ENCODE measurements at places on chromosomes 11 and 22. TPM values are rescaled to one million over a fixed set of nuclear protein-coding genes. Genes with fewer than 3 reads are reported as not detected.

Gene SAAL1
- 27.0 TPM for total RNA-seq

Gene APOA4
- total RNA-seq: 0.25 TPM

Gene FBLN1
- total RNA-seq: 197 TPM

Gene SMPD1
- total RNA-seq: 9.4 TPM

Gene PRRG4
- total RNA-seq: 2.9 TPM

Gene APOL4
- not detected for total RNA-seq

- no peak for DNase-seq
- H3K36me3 ChIP-seq: no peaks in the 10 kb centered on the region
- H3K4me1 ChIP-seq: no peaks in the 10 kb centered on the region
- no peak overlapping the region for H3K27ac ChIP-seq
- no peak overlapping the region for H3K4me3 ChIP-seq
Observed at GRCh38 chr22:47623763-47624148, 861.3 kb downstream of the TBC1D22A start.

- peak within 1 kb of the TSS; percentile 94 for H3K4me3 ChIP-seq
- DNase-seq: peak; percentile 93
- H3K27me3 ChIP-seq: no peaks in the 10 kb centered on the region
- H3K36me3 ChIP-seq: no peaks in the 10 kb centered on the region
- peak within 1 kb of the TSS; percentile 81 for H3K27ac ChIP-seq
- H3K4me1 ChIP-seq: no peaks in the 10 kb centered on the region
Observed at GRCh38 chr11:95923728-95924413, at the start of gene MTMR2. TSS of gene MTMR2 (minus strand) at chr11:95924107. CDS start at chr11:95923954, 153 bp downstream.

DNA sequence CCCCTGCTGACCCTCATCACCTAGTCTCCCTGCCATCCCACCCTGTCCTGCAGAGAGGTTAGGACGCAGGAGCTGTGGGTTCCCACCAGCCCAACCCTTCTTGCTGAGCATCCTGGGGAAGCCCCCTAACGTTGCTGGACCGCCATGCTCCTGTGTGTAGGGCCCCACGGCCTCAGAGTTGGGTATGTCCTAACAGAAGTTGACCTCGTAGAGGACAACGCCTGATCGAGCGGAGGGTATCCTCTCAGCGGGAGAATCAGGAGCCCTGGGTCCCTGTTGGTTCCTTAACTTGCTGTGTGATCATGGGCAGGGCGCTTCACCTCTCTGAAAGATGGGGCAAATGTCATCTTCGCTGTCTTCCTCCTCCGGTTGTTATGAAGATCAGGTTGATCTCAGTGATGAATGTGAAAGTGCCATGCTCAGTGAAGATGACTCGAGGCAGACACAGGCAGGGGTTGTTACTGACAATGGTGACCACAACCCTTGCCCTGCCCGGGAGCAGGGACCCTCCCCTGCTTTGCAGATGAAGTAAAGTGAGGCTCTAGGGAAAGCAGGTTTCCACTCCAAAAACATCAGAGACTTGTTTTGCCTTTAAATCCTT, 19.3 kb upstream of the CD5 start:
- H3K27ac ChIP-seq: no peak overlapping the region
- H3K27me3 ChIP-seq: no peaks in the 10 kb centered on the region
- DNase-seq: no peak
- no peak overlapping the region for H3K4me3 ChIP-seq
- no peaks in the 10 kb centered on the region for H3K36me3 ChIP-seq

GRCh38 chr11:69609351-69609750, 31.6 kb upstream of the CCND1 start:
- DNase-seq: peak; percentile 18
- no peaks in the 10 kb centered on the region for H3K27me3 ChIP-seq
- no peak overlapping the region for H3K4me3 ChIP-seq
- H3K27ac ChIP-seq: no peak overlapping the region
- no peaks in the 10 kb centered on the region for H3K36me3 ChIP-seq
- no peaks in the 10 kb centered on the region for H3K4me1 ChIP-seq

DNA sequence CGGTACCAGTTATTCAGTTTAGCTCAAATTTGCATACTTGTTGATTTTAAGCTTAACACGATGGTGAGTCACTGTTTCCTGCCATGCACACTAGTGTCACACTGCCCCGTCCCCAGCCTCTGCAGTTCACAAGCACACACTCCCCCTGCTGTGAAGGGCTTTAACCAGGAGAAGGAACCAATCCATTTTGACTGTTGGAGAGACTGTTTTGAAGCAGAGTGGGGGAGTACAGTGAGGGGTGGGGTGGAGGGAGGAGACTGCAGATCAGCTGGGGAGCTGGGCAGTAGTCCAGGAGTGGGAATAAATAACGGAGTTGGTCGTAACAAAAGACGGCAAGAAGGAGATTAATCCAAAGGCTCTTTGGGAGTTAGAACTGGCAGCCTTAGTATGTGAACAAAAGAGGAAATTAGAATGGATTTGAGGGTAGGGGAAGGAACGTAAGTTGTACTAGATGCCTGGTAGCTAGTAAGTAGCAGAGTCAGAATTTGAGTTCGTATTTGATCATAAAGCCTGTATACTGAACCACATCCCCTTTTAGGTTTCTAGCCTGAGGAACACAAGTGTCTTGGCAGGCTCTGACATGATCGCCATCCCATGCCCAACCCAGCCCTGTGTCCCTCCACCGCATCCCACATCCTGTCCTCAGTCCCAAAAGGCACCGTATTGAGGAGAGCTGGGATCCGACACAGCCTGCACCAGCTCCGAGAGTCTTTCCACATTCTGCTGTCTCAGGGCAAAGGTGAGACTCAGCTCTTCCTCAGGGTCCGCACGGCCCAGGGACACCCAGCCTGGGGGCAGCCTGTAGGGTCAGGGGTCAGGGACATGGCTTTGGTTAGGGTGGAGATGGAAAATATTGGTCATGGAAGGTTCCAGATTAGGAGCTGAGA, 862 bp downstream of the TPP1 start:
- H3K27ac ChIP-seq: no peak overlapping the region
- H3K4me1 ChIP-seq: peaks cover 7% of the 10 kb centered on the region
- H3K4me3 ChIP-seq: peak overlapping the region; percentile 97
- H3K27me3 ChIP-seq: no peaks in the 10 kb centered on the region
- peaks cover 19% of the 10 kb centered on the region for H3K36me3 ChIP-seq

DNA sequence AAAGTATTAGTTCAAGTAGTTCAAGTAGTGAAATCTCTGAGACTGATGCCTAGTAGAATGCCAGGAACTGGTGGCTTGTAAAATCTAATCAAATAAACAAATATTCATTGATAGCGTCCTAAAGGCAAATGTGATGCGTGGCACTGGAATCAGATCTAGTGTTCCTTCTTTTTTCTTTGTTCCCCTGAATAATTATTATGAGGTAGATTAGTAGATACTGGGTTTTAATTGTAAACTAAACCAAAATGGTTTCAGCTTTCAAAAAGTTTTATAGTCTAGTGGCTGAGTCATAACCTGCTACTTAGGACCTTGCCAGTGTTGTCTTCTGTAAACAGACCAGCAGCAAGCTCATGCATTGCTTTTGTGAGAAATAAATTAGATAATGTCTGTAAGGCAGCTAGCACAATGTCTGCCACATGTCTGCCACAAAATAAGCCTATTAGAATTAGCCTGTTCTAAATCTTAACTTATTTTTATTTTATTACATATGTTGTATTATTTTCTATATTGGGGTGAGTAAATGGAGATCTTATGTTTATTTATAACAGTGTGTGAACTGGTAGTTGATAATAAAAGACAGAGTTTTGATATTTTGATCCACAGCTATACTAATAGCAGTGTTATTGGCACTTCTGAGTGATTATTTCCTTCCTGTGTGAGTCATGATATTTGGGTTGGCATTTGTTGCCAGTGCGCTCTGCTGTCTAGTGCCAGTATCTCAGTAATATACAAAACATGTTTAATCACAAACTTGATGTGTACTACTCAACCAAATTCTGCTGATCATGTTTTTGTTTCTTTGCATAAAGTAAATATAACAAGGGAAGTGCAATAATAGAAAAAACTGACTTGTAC, 135.7 kb downstream of the TMEM135 start:
- no peak for DNase-seq
- H3K4me3 ChIP-seq: no peak overlapping the region

DNA sequence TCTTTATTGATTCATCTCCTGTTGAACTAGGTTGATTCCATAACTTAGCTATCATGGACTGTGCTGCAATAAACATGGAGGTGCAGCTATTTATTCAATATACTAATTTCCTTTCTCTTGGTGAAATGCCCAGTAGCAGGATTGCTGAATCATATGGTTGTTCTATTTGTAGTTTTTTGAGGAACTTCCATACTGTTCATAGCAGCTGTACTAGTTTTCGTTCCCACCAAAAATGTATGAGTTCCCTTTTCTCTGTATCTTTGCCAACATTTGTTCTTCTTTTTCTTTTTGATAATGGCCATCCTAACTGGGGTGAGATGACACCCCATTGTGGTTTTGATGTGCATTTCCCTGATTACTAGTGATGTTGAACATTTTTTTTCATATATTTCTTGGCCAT, 87.2 kb upstream of the NAV2 start:
- H3K4me1 ChIP-seq: no peaks in the 10 kb centered on the region
- H3K4me3 ChIP-seq: no peak overlapping the region
- no peaks in the 10 kb centered on the region for H3K36me3 ChIP-seq

DNA sequence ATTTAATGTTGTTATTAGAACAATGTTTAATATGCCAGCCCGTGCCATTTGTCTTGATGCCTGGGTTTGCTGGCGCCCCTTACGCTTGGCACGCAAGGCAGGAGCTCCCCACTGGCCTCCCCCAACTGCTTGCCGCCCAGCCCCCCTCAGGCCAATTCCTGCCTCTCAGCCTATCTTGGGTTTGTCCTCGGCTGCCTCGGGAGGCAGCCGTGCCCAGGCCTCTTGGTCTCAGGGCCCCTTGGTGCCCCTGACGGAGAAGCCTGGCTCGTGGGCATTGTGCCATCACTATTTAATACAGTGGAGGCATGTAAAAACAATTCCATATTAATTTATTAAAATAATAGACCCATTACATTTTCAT, 119.8 kb downstream of the KCNQ1OT1 start:
- no peak overlapping the region for H3K27ac ChIP-seq
- no peak overlapping the region for H3K4me3 ChIP-seq
- H3K4me1 ChIP-seq: peaks cover 7% of the 10 kb centered on the region
- H3K27me3 ChIP-seq: peaks cover 12% of the 10 kb centered on the region
- peak; percentile 41 for DNase-seq

GRCh38 chr22:48941903-48942575, 885.6 kb downstream of the BRD1 start:
- H3K4me3 ChIP-seq: no peak overlapping the region
- DNase-seq: peak; percentile 21
- no peak overlapping the region for H3K27ac ChIP-seq
- no peaks in the 10 kb centered on the region for H3K27me3 ChIP-seq
- no peaks in the 10 kb centered on the region for H3K4me1 ChIP-seq
- H3K36me3 ChIP-seq: no peaks in the 10 kb centered on the region

DNA sequence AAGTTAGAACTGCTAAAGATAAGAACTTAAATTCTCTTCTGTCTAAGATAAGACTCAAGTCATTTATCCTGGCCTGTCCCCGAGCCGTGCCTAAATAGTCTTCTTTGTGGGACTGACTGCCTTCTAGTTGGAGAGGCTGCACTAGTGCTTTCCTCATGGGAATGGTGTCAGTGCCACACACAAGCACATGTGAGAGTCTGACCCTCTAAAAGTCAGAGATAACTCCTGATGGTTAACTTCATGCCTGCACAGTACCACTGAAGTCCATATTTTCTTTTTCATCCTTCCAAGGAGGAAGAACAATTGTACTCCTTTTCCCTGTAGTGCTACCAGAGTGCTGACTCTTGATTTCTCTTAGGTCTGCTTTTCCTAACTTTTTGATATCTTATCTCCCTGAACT, 309.7 kb downstream of the TMEM135 start:
- no peak overlapping the region for H3K27ac ChIP-seq
- no peaks in the 10 kb centered on the region for H3K36me3 ChIP-seq
- no peak overlapping the region for H3K4me3 ChIP-seq

DNA sequence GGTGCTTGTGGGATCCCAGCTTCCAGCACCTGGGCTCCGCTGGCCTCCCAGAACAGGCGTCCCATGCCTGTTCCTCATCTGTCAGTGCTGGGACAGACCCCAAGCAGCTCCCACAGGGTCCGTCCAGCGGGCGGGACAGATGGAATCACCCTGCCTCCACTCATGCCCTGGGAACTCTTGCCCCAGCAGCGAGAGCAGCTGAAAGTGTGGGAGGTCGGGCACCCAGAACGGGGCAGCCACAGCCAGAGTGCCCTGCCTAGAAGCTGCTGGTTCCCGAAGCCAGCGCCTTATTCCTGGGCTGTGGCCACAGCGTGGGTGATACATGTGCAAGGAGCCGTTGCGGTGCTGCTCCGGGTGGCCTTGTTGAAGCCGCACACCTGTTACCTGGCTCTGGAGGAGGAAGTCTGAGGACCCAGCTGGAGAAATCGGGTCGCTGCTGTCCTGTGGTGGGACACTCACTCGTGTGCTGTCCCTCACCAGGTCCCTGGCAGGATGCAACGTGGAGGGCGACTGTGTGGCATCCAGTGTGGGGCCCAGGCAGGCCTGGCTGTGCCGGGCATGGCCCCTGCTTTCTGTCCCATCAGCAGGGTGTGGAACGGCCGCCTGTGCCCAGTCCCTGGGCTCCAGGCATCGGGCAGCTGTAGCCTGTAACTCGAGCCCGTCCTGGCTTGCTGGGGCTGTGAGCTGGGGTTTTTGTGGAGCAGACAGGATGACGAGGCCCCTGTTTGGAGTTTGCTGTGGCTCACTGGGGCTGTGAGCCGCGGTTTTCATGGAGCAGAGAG, 16.2 kb downstream of the GRAMD4 start:
- no peaks in the 10 kb centered on the region for H3K4me1 ChIP-seq
- peak; percentile 64 for DNase-seq
- H3K4me3 ChIP-seq: no peak overlapping the region
- no peaks in the 10 kb centered on the region for H3K27me3 ChIP-seq
- H3K27ac ChIP-seq: no peak overlapping the region

GRCh38 chr11:73542175-73542574, 55.7 kb downstream of the FAM168A start:
- no peak overlapping the region for H3K4me3 ChIP-seq
- no peak overlapping the region for H3K27ac ChIP-seq
- H3K4me1 ChIP-seq: peaks cover 7% of the 10 kb centered on the region
- no peaks in the 10 kb centered on the region for H3K36me3 ChIP-seq

- no peaks in the 10 kb centered on the region for H3K36me3 ChIP-seq
- peak; percentile 53 for DNase-seq
- no peaks in the 10 kb centered on the region for H3K27me3 ChIP-seq
- H3K4me3 ChIP-seq: no peak overlapping the region
- no peak overlapping the region for H3K27ac ChIP-seq
Observed at GRCh38 chr11:99422581-99423427, 402.1 kb downstream of the CNTN5 start.

DNA sequence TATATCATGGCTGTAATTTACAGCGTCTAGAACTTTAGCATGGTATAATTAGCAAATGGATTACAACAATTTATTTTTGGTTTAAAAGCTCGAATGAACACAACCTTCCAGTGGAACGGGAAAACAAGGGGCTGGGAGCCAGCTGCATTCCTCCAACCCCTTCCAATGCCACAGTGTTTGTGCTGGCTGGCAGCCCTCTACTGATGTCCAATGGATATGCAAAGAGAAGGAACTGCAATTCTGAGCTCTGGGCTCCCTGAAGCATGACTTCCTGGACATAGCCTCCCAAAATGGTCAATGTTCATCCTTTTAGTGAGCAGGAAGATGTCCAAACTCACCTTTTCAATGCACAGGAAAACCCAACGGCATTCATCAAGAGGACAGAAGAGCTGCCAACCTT, 288.3 kb downstream of the TENM4 start:
- no peaks in the 10 kb centered on the region for H3K27me3 ChIP-seq
- H3K27ac ChIP-seq: no peak overlapping the region
- H3K4me3 ChIP-seq: no peak overlapping the region
- H3K36me3 ChIP-seq: no peaks in the 10 kb centered on the region
- DNase-seq: peak; percentile 21
